ENCODE measurements at places on chromosomes 12 and 14.

DNA sequence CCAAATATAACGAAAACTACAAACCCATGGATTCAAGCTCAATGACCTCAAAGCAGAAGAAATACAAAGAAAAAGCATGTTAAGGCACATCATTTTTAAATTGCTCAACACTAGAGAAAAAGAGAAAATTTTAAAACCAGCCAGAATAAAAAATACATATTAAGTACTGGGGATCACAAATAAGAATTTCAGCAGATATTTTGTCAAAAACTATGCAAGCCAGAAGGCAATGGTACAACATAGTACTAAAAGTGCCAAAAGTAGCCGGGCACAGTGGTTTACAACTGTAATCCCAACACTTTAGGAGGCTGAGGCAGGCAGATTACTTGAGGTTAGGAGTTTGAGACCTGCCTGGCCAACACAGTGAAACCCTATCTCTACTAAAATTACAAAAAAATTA lies 10.2 kb downstream of the SGPP1 start:
- DNase-seq: no peak

DNA sequence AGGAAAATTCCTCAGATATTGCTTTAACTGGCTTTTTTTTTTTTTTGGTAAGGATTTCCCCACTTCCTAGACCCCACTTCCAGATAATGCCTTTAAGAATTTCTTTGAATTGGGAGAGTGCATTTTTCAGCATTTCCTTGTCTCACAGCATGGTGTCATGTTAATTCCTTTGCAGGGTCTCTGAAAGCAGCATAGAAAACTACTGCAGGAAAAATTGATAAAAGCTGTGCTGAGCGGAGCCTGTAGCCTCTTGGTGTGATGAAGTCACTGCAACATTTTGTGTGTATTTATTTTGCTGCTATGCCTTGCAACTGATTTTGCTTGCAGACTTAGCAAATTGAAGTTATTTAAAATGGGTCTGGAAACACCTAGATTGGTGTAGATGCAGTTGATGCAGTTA lies 2.7 kb downstream of the ANO4 start:
- DNase-seq: no peak

- no peak for DNase-seq
Observed at GRCh38 chr12:133236556-133236955, 879 bp upstream of the ANHX start.

DNA sequence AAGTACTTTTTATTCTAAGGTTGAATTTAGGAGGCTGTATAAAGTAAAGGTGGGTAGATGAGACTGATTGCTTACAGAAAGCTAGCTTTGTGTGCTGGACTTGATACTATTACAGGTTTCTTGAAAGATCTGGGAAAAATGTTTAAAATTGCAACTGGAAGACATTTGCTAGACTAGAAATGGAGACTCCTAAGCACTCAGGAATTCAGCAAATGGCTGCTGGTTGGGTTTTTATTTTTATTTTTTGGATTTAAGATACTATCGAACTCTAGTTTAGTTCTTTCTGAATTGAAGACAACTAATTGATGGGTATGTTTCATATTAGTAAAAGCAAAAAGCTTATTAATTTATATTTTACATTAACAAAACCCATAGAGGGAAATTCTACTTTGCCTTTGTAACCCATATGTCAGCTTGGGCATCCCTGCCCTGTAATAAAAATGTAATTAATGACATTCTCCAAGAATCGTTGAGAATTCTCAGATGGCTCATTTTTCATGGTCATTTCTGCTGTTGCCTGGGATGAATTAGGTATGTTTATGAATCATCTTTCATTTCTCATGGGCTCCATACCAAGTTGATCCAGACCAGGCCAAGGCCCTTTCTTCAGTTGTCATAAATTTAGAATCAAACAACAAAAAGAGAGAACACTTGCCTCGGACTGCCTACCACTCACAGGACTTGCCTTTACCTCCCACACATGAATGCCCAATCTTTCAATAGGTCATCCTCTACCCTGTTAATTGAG lies 102.1 kb downstream of the ERGIC2 start:
- DNase-seq: no peak

DNA sequence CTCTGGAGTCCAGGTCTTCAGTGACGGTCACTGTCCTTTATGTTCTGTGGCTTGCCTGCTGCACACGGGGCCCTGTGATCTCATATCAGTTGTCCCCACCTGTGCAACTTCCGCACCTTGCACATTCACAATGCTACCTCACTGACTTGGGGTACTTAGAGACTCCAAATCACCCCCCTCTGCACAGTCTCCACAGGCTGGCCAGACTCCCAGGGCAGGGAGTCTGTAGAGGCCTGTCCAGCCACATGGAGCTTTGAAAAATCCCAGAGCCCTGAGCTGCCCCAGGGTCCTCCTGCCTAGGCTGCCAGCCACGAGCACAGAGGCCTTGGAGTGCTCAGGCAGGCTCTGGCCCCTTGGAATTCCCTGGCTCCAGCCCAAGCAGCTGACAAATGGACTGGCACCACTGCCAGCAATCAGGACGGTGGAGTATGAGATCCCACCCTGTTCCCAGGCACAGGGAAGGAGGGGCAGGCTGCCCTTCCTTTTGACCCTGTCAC lies 26.4 kb downstream of the CMKLR1 start:
- DNase-seq: no peak

- DNase-seq: no peak
Observed at GRCh38 chr14:68368850-68369249, 424.0 kb downstream of the ZFP36L1 start.

DNA sequence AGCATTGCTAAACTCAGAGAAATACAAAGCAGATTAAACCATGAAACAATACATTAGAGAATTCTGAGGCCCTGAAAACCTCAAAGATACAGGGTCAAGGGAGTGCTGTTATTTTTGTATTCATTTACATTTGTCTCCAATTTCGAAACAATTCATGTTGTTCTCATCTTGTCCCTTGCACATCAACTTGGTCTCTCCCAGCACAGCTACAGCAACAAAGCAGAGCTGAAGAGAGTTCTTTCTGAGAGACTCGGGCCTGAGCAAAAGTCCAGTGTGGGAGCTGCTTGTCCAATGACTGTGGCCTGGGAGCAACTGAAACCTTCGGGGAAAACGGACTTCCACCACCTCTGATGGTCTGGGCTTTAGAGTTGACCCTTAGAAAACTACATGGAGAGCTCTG lies 79.4 kb upstream of the CDKN3 start:
- DNase-seq: no peak

DNA sequence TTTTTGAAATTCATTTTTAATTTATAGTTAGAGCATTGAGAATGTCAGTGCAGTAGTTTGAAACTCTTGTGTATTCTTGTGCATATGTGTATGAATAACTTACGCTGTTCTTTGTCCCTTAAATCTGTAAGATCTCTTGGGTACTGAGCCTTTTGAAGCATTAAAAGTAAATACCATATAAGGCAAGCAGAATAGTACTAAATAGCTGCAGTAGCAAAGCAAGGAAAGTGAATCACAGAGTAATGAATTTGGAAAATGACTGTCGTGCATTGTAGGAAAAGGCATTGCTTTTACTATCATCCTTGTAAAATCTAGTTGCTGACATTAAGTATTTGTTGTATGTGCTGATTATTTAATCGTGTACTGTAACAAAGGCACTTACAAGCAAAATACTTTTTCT lies 12.1 kb downstream of the CNOT2 start:
- DNase-seq: no peak

DNA sequence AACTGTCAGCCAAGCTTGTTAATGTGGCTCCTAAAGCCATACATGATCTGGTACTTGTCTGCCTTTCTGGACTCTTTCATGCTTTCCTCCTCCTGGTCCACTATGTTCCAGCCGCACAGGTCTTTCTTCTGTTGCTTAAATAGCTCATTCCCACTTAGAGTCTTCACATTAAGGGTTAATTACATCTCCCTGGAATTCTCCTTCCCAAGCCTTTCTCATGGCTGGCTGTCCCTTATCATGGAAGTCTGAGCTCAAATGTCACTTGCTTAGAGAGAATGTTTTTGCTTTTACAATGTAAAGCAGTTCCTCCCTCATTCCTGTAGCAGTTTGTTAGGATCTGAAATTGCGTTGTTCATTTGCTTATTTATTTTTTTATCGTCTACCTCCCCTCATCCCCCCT lies 199.6 kb downstream of the TRHDE start:
- DNase-seq: no peak

GRCh38 chr12:10601860-10602259 lies 11.5 kb downstream of the MAGOHB start:
- DNase-seq: no peak

DNA sequence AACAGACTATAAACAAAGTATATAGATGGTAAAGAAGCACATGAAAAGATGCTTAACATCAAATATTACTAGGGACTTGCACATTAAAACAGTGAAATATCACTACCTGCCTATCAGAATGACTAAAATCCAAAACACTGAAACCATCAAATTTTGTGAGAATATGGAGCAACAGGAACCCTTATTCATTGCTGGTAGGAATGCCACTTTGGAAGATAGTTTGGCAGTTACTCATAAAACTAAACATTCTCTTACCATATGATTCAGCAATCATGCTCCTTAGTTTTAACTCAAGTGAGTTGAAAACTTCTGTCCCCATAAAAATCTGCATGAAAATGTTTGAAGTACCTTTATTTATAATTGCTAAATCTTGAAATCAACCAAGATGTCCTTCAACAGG lies 297.6 kb downstream of the DAD1 start:
- DNase-seq: no peak

- no peak for DNase-seq
Observed at GRCh38 chr14:36452860-36453259, 67.2 kb downstream of the NKX2-1 start.

GRCh38 chr12:120677765-120678473 lies 9.0 kb upstream of the MLEC start:
- no peak for DNase-seq

GRCh38 chr14:100649173-100649519 lies 61.9 kb upstream of the BEGAIN start:
- DNase-seq: no peak

GRCh38 chr12:65839027-65839426 lies 14.7 kb downstream of the HMGA2 start:
- no peak for DNase-seq
